Cortex of kidney (tissue), 1 donor: ENCODE measurements at places on chromosomes 13 and 19.

DNA sequence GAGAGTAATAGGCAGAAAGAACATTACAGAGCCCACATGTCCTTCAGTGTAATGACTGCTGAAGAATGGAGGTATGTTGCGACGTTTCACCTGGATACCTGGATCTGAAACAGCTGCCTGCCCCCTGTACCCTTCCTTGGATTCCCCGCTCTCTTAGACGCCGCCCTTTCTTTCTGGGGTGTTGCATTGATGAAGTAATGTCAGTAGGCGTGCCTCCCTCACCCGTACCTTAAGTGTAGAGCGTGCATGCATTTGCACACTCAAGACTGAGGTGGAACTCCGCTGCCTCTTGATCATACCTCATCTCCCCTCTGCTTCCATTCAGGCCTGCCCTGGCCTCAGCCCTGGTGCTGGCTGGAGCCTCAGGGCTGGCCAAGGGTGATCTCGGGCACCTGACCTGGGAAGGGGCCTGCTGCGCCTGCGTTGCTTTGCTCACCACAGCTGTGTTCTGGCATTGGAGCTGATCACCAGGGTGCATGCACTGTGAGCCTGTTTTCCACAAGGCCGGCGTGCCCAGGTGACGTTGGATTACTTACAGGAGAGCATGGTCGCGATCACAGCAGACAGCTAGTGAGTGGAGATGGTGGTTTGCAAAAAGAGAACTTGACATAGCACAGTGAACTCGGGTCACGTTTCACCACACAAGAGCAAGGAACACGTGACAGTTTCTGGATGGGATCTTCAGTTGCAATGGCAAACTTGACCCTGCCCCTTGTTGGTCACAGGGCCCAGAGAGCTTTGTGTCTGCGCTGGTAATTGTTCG lies 99.0 kb downstream of the ARHGEF7 start:
- no peak for DNase-seq

GRCh38 chr13:100291624-100292023 lies 202.7 kb downstream of the PCCA start:
- no peak for DNase-seq

GRCh38 chr19:46373491-46374359 lies 26.8 kb downstream of the PPP5C start:
- no peak for DNase-seq

- no peak for DNase-seq
These were observed 101.2 kb upstream of the MBNL2 start for GRCh38 chr13:97120976-97121375.

DNA sequence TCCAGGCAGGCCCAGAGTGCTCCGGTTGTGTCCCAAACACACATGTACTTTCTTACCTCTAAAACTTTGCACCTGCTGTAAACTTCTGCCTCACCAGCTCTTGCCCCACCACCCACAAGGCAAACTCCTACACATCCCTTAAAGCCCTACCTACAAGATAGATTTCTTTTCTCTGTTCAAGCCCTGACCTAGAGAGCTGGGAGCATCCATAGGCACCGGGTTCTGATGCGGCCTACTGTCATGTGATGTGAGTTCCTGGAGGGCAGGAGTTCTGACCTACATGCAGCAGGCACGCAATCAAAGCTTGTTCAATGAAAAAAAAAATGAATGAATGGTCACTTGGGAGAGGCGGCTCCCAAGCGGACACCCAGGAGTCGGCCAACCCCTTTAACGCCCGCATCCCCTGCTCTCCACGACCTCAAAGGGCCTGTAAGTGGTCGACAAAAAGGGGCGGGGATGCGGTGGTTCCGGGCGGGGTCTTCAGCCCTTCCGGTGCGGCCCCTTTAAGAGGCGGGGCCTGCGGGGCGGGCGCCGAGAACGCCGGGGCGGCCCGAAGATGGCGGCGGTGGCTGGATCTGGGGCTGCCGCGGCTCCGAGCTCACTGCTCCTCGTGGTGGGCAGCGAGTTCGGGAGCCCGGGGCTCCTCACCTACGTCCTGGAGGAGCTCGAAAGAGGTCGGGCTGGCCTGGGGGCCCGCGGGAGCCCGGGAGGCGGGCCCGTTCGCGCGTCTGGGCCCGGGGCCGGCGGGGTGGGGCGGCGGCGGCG lies at the start of gene MAP1S:
MAP1S (plus strand) TSS at position 534 of the 765 bp plus-strand sequence; CDS start at position 557, 23 bp downstream.
- no peak for DNase-seq

DNA sequence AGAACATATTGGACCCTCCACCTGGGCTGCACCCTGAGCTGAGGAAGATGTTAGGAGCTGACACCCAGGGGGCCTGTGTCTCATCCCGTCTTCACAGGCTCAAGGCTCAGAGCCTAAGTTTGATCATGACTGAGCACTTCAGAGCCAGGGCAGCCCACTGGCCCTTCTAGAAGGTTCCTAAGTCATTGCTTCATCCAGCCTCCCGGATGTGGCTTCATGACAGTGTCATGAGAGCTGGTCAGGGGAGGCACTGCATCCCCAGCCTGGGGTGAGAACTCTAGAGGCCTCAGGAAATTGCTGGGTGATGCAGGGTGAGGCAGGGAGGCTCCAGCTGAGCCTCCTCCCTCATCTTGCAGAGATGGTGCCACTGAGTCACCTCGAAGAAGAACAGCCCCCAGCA lies 24.9 kb upstream of the PIK3R2 start:
- DNase-seq = no peak

- DNase-seq = no peak
These were observed 4.6 kb downstream of the GRIN2D start for GRCh38 chr19:48398102-48398374.

GRCh38 chr19:54530866-54531265 lies 28.2 kb downstream of the LAIR2 start:
- DNase-seq = no peak

- no peak for DNase-seq
These were observed 10.4 kb downstream of the TLE6 start for GRCh38 chr19:2987797-2988196.

GRCh38 chr19:39927524-39928356 lies 6.7 kb downstream of the FCGBP start:
- DNase-seq = no peak

DNA sequence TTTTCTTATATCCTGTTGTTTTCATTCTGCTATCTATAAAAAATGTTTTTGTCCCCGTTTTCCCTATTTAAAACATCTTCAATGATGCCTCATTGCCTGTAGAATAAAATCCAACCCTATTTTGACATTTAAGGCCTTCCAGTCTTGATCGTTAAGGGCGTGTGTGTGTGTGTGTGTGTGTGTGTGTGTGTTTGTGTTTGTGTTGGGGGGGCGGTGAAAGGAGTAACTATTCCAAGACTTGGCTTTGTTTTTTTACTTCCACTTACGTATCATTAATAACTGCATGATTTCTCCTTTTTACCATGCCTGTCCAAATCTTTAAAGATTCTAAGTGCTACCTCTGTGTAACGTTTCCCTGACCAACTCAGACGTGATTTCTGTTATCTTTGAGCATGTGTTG lies 784 bp downstream of the PIBF1 start:
- DNase-seq = no peak

- DNase-seq = no peak
These were observed 4.2 kb upstream of the MADCAM1 start for GRCh38 chr19:492091-492531.

DNA sequence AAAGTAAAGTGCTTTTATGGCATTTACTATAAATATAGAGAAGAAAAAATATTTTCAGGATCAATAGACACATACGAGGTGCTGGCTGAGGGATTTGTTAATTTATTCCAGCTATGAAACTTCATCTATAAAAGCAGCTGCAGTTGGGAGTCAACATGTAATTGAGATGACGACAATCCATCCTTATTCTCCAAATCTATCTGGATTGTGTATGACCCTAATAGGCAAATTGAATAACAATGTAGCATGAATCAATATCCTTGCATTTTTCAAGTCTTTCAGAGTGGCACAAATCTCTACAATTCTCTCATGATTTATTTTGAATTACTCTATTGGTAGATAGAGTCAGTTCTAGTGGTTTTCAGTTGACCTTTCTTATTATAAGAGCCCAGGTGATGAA lies 1296.5 kb upstream of the SPRY2 start:
- DNase-seq = no peak

- no peak for DNase-seq
These were observed 42.6 kb downstream of the C13orf42 start for GRCh38 chr13:51068501-51068900.

GRCh38 chr19:46344363-46344762 lies 2.5 kb upstream of the PPP5C start:
- DNase-seq = no peak

DNA sequence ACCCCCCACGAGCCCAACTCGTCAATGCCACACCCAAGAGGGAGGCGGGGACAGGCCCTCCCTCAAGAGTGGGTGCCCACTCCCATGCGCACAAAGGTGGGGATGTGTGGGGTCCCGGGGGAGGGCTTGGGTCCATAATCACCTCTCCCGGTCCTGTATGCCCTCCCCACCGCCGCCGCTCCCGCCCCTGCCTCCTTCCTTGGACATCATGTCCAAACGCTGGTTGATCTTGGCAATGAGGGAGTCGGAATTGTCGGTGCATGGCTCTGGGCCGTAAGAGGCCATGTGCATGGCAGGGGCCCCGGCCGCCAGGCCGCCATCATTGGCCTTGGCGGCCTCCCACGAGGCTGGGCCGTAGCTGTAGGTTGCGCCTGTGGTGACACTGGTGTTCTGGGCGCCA lies 5.9 kb downstream of the AKAP8 start:
- DNase-seq = no peak
